NK-92 treated with Interleukin-12 subunit alpha and Interleukin-12 subunit beta, amount 100 ng/mL, for 24 hours (cell line): ENCODE measurements at places on chromosomes 2 and 18.

- DNase-seq, result no peak
These were observed 50.3 kb downstream of the SS18 start for GRCh38 chr18:26040051-26040656.

DNA sequence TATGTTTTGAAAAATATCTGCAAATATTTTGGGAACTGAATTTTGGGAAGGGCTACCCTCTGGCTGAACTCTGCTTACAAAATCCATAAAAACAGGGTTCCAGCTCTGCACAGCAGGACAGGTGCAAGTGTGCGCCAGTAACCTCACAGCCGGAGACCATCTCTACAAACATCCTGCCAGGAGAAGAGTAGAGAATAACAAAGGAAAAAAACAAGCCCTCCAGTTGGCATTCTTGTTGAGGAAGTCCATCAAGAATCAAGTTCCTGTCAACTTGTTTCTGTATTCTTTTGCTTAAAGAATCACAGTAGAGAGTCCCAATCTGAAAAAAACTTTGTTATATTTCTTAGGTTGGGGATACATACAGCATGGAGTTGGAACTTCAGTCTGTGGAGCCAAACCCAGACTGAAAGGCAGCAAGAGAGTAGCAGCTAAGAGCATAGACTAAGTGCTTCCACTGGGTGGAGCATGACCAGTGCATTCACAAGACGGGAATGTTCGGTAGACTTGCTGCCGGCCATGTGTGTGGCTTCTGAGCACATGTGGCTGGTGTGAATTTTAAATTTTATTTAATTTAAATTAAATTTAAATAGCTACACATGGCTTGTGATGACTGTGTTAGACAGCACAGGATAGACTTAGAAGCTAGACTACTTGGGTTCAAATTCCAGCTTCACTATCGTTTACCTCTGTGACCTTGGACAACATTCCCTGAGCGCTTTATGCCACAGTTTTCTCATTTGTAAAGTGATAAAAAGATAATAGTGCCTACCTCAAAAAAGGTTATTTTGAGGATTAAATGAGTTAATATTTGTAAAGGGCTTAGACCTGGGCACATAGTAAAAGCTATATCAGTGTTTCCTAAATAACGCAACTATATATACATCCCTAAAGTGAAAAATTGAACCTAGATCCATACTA is 41.9 kb downstream of the SPTBN1 start:
- no peak for DNase-seq

DNA sequence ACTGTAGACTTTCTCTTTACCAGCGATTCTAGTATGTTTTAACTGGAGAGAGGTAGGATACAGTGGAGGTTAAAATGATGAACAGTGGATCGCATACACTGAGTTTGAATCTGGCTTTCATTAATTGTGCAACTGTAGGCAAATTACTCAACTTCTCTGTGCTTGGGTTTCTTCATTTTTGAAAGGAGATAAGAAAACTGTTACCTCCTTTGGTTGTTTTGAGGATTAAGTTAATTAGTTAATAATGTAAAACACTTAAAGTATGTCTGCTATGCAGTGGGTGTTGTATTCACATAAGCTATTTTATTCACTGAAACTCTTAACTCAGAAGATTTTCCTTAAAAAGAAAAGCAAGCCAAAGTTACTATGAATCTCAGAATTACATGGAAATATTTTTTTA is 111.8 kb upstream of the CYP20A1 start:
- DNase-seq, result no peak

GRCh38 chr18:9950289-9951016 is 36.6 kb downstream of the VAPA start:
- no peak for DNase-seq

DNA sequence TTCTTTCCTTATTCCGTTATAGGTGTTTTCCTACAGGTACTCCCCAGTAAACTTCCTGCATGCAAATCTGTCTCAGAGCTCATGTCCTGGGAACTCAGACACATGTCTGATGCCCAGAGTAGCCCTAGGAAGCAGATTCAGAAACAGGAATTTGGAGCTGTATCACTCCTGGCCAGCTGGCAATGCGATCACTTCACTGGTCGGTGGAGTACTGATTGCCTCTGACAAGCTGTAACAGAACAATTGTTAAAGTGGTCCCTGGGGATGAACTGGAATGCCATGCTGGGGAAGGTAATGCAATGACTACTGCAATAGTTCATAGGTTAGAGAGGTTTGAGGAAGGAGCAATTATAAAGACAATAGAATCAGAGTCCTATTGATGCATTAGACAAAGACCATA is 131.6 kb upstream of the DOCK10 start:
- DNase-seq, result no peak

- DNase-seq, result no peak
These were observed at the start of gene ERBB4 for GRCh38 chr2:212538305-212539071. Gene ERBB4, minus strand, starts transcription at chr2:212538802. Its CDS starts 272 bp downstream, at chr2:212538530.

DNA sequence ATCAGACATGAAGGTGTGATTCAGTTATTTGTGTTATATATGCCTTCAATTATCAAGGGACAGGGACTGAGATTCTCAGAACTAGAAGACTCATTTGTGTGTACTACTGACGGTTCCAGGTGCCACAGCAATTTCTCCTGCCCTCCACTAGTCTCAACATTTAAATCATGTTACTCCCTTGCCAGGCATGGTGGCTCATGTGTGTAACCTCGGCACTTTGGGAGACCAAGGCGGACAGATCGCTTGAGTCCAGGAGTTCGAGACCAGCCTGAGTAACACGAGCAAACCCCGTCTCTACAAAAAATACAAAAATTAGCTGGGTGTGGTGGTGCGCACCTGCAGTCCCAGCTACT is 1.1 kb downstream of the CNDP2 start:
- DNase-seq, result no peak

DNA sequence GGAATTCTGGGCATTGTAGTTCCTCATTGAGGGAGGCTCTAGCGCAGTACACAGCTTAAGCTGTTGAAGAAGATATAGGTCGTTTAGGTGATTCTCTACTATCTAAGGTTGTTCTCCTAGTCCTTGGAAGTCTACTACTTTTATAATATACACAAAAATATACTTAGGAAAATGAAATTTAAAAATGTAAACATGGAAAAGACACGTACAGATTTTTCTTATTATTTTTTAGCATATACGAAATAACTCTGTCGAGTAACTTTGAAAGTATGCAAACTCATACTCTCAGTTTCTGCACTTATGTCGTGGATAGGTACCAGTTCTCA is 272 bp upstream of the FASTKD1 start:
- no peak for DNase-seq

- DNase-seq, result no peak
These were observed 26.2 kb upstream of the SNORC start for GRCh38 chr2:232843834-232844233.

- no peak for DNase-seq
These were observed 19.1 kb downstream of the REG1A start for GRCh38 chr2:79139423-79139822.

DNA sequence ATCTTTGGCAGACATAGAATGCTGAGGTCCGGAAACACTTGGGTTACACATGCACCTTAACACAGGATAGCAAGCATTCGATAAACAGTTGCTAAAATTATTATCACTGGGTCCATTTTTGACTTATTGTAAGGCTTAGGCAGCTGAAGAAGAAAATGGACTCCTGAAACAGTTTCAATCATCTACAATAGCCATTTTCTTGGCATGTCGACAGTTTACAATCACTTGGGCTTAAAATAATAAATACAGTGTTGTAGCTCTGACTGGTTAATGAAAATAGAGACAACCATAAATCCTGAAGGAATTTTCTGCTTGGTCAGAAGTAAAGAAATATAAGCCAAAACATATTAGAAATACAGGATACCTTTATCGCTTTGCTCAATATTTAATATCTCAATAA is 169.2 kb downstream of the XIRP2 start:
- DNase-seq, result no peak

DNA sequence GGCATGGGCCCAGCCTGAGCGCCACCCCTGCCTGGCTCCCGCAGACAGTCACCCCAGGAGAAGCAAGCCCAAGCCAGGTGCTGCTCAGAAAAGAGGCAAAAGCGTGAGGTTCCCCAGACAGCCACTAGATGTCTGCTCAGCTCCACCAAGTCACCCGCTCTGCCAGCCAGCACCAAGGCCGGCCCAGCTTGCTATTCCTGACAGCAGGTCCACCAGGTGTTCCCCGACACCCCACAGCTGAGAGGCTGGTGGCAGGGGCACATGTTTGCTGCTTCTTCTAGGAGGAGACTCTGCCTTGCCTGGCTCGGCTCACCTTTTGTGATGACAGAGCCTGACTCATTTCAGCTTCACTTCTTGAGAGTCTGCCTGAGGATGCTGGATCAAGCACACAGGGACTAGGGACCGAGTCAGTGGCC is 206.7 kb downstream of the MGAT5 start:
- DNase-seq, result peak; percentile 21

GRCh38 chr2:12556762-12557161 is 160.0 kb upstream of the TRIB2 start:
- DNase-seq, result no peak

DNA sequence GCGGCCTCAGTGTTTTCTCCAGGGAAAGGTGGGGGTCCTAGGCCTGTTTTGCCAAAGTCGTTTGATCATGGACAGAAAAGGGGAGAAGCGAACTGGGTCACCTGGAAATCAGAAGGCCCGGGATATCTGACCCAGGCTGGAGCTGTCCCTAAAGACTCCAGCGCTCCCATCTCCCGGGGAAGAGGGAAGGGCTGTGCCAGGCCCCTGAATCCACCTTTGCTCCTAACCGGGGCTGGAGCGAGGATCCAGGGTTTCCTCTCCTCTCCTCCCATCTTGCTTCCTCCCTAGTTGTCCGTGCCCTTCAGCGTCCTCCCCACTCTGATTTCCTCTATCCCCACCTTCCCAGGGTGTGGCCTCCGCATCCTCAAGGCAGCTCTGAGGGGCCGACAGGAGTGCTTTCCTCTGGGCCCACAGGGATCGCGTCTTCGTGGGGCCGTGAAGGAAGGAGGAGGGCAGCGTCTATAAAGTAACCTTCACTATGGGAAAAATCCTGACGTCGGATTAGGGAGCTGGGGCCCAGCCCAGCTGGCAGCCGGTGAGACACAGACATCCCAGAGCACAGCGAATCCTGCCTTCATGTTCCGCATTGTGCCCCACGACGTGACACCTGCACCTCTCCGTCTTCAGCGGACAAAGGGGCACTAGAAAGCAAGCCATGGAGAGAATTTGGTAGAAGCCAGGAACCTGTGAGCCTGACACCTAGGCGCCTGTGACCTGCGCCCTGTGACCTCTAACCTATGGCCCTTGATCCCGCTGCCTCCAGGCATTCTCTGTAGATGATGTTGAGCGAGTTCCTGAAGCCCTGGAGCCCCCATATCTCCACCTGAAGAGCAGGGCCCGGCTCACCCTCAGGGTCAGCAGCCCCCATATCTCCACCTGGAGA is 212.7 kb upstream of the SALL3 start:
- DNase-seq, result no peak

DNA sequence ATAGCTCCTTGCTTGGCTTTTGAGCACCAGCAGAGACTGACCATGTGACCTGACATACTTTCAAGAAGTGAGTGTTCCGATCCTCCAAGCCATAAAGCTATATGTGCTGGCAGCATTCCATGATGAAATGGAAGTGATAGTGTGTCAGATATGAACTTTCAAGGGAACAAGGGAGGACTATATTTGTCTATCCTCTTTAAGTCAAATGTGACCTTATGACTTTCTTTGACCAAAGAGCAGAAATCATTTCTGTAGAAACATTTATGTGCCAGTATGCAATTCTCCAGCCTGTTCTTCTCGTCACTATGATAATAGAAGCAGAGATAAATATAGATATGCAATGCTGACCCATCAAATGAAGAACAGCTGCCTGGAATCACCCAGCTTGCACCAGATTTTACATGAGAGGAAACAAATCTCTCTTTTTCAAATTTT is 14.4 kb downstream of the HYCC2 start:
- DNase-seq, result no peak

DNA sequence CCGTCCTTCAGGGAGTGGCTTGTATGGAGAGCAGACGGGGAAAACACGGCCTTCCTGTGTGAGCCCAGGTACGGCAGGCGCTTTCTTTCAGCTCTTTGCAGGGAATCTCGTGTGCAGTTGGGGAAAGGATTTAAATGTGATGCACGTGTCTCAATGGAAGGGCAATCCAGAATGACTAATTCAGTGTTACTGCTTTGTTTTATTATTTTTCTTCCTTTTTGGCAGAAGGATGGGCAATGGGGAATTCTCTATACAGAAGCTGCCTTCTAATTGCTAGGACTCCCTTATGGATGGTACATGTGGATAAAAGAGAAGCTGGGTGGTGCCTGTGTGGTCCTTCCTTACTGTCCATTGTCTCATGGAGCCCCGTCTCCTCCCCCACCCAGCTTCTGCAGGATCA is 107.4 kb downstream of the WDSUB1 start:
- DNase-seq, result no peak

DNA sequence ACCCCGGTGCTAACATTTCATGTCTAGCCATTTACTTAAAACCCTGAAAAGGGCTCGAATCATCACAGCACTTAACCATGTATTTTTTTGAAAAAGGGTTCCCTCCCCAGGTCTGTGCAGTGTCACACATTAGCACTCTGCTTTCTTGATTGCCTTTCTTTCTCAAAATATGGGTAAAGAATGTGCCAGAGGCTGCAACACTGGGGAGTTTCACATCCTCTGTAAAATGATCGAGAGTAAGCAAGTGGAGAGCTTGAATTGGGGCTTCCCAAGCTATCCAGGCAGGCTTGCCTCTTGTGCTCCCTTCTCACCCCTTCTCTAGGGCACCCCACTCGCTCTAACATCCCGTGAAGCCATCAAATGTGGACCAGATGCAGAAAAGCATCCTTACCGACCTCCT is 177.0 kb upstream of the CCDC68 start:
- DNase-seq, result no peak

DNA sequence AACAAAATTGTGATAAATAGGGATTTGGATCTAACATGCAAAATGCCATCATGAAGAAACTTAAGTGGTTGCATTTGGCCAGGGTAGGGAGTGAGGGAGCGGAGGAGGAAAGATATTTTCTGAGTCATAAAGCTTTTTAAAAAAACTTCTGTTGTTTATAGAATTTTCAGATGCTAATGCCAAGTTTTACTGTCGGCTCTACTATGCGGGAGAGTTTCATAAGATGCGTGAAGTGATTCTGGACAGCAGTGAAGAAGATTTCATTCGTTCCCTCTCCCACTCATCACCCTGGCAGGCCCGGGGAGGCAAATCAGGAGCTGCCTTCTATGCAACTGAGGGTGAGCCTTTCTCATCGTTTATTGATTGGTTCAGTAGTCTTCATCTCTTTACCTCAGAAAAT is 56.0 kb upstream of the PTH2R start:
- DNase-seq, result no peak
